HuH-7.5 (cell line): ENCODE measurements at places on chromosomes 13 and 19.

DNA sequence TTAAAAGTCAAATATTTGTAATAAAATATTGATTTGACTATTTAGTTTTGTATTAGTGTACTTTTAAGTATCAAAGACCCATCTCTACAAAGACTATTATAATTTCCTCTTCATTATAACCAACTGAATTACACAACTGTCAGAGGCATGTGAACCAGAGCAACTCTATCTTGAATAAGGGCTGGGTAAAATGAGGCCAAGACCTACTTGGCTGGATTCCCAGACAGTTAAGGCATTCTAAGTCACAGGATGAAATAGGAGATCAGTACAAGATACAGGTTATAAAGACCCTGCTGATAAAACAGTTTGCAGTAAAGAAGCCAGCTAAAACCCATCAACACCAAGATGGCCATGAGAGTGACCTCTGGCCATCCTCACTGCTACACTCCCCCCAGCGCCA lies 36.2 kb upstream of the ATP12A start:
- DNase-seq = no peak

DNA sequence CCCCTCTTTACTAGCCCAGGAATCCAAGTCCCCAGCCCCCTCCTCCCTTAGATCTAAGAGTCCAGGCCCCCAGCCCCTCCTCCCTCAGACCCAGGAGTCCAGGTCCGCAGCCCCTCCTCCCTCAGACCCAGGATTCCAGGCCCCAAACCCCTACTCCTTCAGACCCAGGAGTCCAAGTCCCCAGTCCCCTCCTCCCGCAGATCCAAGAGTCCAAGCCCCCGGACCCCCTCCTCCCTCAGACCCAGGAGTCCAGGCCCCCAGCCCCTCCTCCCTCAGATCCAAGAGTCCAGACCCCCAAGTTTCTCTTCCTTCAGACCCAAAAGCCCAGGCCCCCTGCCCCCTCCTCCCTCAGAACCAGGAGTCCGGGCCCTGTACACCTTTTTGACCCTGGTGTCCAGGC lies 11.5 kb downstream of the SPACA6 start:
- DNase-seq = no peak

GRCh38 chr19:12695997-12696365 lies 450 bp downstream of the FBXW9 start:
- DNase-seq = peak; percentile 45

DNA sequence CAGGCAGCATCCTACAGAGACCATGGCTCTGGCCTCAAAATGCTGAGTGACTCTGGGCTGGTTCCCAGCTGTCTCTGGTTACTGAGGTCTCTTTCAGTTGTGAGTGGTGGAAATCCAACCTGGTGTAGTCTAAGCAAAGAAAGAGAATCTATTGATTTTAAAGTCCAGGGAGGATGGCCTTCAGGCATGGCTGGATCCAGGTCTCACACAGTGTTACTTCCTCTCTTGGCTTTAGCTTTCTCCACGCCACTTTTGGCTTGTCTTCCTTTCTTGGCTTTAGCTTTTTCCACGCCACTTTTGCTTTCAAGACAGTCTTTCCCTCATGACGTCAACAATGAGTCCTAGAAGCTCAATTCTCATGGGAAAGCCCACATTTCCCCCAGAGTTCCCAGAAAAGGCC lies 4.1 kb downstream of the CYP4F3 start:
- no peak for DNase-seq

- DNase-seq = no peak
Measured at GRCh38 chr13:67071918-67072598, 158.1 kb downstream of the PCDH9 start.

- peak; percentile 65 for DNase-seq
Measured at GRCh38 chr19:4139614-4140236, 13.7 kb upstream of the CREB3L3 start.
